ENCODE measurements at places on chromosomes 5 and 9. TPM values are rescaled to one million over a fixed set of nuclear protein-coding genes. Genes with fewer than 3 reads are reported as not detected.
A peak's percentile ranks its signal among the peaks of the same experiment; 100 is the strongest.

GRCh38 chr9:35732800-35733541 lies 505 bp downstream of the CREB3 start:
- DNase-seq = peak; percentile 63

- peak; percentile 2 for DNase-seq
Observed at GRCh38 chr5:53603009-53603687, 42.7 kb downstream of the NDUFS4 start.

Gene HTR4
- not detected for total RNA-seq

Gene SPINK4
- total RNA-seq = not detected

- no peak for DNase-seq
Observed at GRCh38 chr5:41275813-41276512, 62.6 kb upstream of the C6 start.

Gene ARHGEF39
- total RNA-seq = under 0.01 TPM

- no peak for DNase-seq
Observed at GRCh38 chr9:129746092-129746777, 6.6 kb downstream of the PTGES start.

Gene SLC45A2
- total RNA-seq = under 0.01 TPM

GRCh38 chr5:62450259-62450658 lies 37.7 kb downstream of the IPO11 start:
- DNase-seq = no peak

Gene SYK
- not detected for total RNA-seq

DNA sequence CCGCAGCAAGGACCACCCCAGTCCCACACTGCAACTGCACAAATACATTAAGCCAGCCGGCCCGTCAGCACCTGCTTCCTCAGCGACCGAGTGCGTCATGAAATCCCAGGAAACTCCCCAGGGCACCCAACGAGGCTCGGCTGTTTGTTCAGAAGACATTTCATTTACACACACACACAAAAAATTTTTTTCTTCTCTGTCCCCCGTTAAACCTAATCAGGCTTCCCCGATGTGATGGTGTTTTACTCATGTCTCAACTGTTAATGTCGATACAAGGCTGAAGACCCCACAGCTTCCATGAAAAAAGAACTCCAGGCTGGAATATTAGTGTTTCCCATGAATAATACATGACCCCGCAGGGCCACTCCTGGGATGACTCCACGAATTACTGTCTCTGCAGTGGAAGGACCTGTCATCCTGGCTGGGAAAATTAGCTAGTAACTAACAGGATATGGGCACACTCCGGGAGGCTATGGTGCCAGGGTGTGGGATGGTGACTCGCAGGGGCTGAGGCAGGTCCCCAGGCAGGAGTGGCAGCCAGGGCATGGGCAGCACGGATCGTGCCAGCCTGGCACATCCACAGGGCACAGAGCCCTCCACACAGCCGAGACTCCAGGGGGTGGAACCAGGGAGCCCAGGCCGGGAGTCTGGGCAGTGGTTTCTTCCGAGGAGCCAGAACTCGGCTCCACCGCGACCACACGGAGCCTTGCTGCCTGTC lies 102.4 kb downstream of the VAV2 start:
- DNase-seq = no peak

DNA sequence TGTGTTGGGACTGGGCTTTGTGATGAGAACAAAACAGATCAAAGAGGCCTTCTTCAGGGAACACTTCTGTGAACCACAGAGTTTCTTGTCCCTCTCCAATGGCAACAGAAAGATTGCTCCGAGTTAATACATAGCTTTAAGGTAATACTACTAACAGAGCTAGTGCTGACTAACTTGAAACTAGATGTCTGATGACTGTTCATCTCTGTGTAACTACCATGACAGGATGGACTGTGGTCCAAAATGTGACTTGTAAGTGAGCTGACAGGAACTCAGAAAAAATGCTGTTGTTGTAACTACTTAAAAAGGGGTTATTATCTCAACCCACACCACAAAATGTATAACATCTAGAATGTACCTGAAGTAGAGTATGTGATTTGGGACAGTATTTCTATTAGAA lies 630.2 kb upstream of the DMAC1 start:
- DNase-seq = no peak

DNA sequence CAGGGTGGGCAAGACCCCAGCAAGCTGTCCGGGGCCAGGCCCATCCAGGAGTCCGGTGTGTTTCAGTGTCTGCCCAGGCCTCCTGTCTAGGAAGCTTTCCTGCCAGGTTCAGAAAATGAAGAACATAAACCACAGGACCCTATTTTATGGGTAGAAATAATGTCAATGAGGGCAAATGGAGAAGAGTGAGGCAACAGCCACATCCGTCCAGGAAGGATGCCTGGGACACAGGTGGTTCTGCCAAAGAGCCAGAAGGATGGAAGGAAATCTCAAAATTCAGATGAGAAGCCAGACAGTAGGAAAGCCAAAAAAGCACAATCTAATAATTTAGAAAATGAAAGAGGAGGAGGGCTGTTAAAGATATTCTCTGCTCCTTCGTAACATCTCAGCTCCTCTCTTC lies 262.3 kb downstream of the AUH start:
- no peak for DNase-seq

DNA sequence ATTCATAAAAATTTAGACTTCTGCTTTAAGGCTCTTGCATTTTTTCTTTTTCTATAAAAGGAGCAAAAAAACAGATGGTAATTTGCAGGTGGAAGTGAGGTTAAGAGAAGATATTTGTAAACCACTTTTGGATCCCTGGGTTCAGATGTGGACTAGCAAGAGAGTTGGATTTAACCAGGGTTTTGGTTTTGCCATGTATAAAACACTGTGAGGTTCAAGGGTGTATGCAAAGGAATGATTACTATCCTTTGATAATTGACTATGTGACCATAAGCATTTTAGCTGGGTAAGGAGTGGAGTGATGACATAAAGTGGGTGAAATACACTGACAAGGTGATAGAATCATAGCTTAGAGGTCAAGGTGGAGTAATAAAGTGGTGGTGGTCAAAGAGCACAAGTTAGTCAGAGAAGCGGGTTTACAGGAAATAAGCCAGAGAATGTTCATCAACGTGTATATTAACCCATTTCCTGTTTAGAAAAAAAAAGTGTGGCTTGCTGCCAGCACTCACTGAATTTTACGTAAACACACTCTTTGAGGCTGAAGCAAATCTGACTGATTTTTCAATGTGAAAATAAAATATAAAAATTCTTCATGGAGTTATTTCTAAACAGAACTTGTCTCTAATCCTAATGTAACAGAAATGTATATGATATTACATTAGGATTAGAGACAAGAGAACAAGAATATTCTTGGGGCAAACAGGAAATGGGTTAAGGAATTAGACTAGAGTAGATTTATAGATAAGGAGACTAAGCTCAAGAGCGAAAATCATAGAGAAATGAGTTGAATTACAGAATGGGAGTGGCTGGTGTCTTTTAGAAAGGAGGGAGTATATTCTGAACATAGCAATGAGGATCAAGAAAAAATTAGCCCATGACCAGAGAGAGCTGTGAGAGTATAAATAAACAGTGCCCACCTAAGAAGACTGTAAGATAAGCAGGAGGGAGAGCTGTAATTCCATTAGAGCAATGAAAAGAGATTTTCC lies 74.5 kb downstream of the CDKN2A start:
- peak; percentile 93 for DNase-seq

DNA sequence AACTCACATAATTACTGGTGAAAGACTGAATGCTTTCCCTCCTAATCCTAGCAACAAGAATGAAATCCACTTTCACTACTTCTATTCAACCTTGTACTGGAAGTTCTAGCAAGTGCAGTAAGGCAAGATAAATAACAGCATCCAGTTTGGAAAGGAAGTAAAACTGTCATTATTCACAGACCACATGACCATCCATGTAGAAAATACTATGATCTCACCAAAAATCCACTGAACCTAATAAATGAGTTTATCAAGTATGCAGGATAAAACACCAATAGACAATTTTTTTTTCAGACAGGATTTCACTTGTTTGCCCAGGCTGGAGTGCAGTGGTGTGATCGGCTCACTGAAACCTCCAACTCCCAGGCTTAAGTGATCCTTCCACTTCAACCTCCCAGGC lies 117.7 kb downstream of the TMEM167A start:
- no peak for DNase-seq
